Activated CD4-positive, alpha-beta memory T cell treated with anti-CD3 and anti-CD28 coated beads for 36 hours (primary cell): ENCODE measurements at places on chromosomes 12 and 14. TPM values are rescaled to one million over a fixed set of nuclear protein-coding genes. Genes with fewer than 3 reads are reported as not detected.

- DNase-seq: no peak
Measured at GRCh38 chr14:64970041-64970440, 2.1 kb downstream of the RAB15 start.

DNA sequence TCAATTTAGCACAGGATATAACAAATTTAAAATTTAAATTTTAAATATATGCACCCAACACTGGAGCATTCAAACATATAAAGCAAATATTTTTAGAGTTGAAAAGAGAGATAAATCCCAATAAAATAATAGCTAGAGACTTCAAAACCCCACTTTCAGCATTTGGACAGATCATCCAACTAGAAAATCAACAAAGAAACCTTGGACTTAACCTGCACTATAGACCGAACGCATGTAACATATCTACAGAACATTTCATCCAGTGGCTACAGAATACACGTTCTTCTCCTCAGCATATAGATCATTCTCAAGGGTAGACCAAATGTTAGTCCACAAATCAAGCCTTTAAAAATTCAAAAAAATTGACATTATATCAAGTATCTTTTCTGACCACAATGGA lies 64.0 kb downstream of the SPTSSA start:
- DNase-seq: no peak

DNA sequence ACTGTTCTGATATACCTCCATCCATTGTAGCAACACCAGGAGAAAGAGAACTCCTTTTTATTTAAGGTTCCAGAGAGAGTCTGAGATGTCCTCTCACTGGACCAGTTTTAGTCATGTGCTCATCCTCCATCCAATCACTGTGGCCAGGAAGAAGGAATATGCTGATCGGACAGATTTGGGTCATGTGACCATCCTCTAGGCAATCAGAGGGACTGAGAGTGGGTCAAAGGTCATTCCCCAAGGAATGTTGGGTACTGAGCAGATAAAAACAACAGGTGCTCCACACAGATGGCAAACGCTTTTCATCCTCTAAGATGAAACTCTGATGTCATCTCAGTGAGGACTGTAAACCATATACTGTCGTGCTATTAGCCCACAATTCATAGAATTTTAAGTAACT lies 28.8 kb upstream of the RPH3A start:
- DNase-seq: no peak

DNA sequence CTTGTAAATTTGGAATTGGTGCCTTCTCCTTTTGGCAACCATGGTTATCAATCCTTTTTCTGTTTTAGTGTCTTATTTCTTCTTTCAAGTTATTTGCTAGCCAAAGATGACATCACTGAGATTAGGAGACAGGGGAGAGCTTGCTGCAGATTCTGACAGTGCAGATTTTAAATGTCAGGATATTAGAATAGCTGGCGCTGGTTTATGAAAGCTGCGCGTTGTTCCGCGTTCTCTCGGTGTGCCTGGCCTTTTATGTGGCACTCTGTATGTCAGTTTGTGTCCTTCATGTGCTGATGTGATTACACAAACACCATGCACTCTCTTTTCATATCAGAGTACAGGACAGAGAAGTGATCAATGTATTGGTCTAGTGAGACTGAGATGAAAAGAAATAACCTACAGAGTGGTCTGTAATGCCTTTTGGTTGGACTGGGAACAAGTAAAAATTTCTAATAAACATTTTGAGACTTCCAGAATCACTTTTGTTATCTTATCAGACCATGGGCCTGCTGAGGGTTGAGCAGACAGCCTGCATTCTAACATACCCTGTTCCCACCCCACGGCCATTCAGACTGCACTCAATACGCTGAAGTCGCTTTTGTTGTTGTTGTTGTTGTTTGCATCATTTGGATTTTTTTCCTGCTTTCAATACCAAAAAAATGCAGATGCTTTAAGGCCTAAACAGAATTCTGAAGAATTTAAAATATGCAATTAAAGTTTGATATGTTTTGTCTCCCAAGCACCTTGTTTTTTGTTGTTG lies 49.7 kb upstream of the TRAF3 start:
- DNase-seq: no peak

DNA sequence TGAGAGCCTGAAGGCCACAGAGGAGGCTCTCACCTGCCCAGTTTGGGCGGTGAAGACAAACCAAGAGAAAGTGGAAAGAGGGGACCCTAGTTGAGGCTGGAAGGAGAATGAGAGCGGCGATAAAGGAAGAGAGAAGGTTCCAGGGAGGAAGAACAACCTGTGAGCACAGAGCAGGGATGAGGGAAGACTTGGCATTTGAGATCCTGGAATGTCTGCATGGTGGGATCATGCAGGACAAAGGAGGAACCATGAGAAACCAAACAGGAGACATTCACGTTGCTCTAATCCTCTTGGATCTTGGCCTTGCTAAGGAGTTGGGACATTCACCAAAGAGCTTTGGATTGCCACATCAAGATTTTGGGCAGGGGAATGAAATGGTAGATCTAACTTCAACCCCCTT lies 22.9 kb upstream of the RBM19 start:
- DNase-seq: no peak

GRCh38 chr12:94211021-94211420 lies 62.6 kb downstream of the PLXNC1 start:
- DNase-seq: no peak

DNA sequence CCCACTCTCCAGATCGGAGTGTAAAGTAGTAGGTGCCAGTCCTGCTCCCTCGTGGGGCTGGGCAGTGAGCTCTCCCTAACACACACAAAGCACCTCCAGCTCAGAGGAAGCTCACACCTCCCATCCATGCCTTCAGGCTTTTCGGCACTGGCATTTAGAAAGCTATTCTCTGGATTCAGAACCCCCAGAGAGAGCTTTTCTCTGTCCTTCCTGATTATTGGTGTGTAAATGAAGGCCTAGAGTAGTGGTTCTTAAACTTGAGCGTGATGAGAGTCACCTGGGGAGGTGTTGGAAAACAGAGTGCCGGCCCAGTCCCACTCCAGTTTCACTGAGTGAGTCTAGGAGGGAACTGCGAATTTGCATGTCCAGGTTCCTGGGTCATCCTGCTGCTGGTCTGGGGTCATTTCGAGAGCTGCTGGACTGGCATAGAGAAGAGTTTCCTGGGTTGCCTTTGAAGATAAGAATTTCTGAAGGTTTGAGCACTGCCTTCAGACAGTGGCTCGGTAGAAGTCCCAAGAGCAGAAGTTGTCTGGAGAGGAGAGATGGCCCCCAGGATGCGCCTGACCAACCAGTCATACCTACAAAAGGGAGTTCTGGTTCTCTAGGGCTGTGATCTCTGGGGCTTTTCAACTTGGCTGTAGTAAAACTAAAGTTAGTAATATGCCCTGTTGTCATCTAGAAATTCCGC lies 15.1 kb downstream of the CD9 start:
- DNase-seq: no peak

DNA sequence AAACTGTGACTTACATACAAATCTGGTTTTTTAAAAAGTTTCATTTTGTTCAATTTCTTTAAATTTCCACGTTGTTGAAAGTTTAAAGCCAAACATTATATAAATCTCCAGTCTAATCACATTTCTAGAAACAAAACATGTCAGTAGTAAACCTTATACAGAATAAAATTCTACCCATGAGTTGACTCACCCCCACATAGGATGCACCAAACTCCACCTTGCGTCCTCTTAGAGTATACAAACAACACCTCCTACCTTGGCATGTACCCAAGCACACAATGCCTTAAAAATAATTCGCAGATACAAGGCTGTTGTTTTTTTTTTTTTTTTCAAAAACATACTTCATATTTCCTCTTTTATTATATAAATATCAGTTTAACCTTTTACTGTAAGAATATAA lies 3.3 kb downstream of the FBXL14 start:
- DNase-seq: peak; percentile 35

- DNase-seq: no peak
Measured at GRCh38 chr12:14471497-14471896, 96.2 kb downstream of the PLBD1 start.

GRCh38 chr12:40107098-40107802 lies 1.4 kb upstream of the SLC2A13 start:
- DNase-seq: peak; percentile 91

Gene PLEKHD1
- total RNA-seq: 0.05 TPM

Gene SYNDIG1L
- total RNA-seq: not detected

Gene TMEM30B
- 1.7 TPM for total RNA-seq

Gene PUS1
- total RNA-seq: 48.6 TPM

Gene IKZF4
- total RNA-seq: 15.1 TPM

Gene HVCN1
- total RNA-seq: 4.0 TPM

Gene GLIPR1L1
- not detected for total RNA-seq

Gene ACVRL1
- total RNA-seq: not detected

Gene UBC
- 950 TPM for total RNA-seq

Gene CDCA4
- total RNA-seq: 69.1 TPM

Gene ANO2
- not detected for total RNA-seq

Gene TAS2R7
- not detected for total RNA-seq
